ENCODE measurements at places on chromosomes 6 and 20. TPM values are rescaled to one million over a fixed set of nuclear protein-coding genes. Genes with fewer than 3 reads are reported as not detected.

The SCGN gene
- 29.0 TPM for total RNA-seq

The GSTA2 gene
- total RNA-seq = 13.7 TPM

The HEY2 gene
- 0.04 TPM for total RNA-seq

The CCN6 gene
- total RNA-seq = not detected

The RAMACL gene
- not detected for total RNA-seq

The CLIC5 gene
- total RNA-seq = not detected

The C6orf47 gene
- 15.5 TPM for total RNA-seq

The SGK2 gene
- total RNA-seq = 34.3 TPM

The KCNQ5 gene
- not detected for total RNA-seq

The PRR18 gene
- total RNA-seq = 0.04 TPM

The CLPSL2 gene
- total RNA-seq = not detected

The RAD21L1 gene
- not detected for total RNA-seq

The DNMT3B gene
- total RNA-seq = 13.9 TPM

The RBPJL gene
- total RNA-seq = not detected

The RAE1 gene
- total RNA-seq = 72.9 TPM

The SLC2A10 gene
- total RNA-seq = 16.0 TPM

- DNase-seq = no peak
These were observed 34.0 kb downstream of the TRERF1 start for GRCh38 chr6:42417641-42418112.

GRCh38 chr20:23167431-23167830 lies 81.3 kb upstream of the CD93 start:
- no peak for DNase-seq

- peak; percentile 65 for DNase-seq
These were observed 184.6 kb downstream of the ATXN1 start for GRCh38 chr6:16576451-16577368.

GRCh38 chr6:32293695-32294094 lies 69.8 kb upstream of the NOTCH4 start:
- DNase-seq = no peak

DNA sequence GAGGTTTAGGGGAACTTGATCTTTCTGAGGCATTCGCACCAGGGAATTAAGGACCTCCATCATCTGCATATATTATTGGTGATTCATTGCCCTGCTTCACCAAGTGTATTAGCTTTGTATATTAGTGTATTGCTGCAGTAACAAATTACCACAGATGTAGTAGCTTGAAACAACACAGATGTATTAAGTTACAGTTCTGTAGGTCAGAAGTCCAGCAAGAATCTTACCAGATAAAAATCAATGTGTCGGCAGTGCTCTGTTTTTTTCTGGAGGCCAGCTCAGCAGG lies 65.8 kb downstream of the HMGN3 start:
- no peak for DNase-seq

GRCh38 chr6:118725944-118726343 lies 74.6 kb upstream of the CEP85L start:
- DNase-seq = no peak

- DNase-seq = no peak
These were observed 163.6 kb downstream of the LAMA2 start for GRCh38 chr6:129046526-129046925.

GRCh38 chr20:36153736-36154699 lies 522 bp upstream of the EPB41L1 start:
- DNase-seq = peak; percentile 74

- no peak for DNase-seq
These were observed 176.8 kb downstream of the LINC00237 start for GRCh38 chr20:20929341-20929740.

- peak; percentile 89 for DNase-seq
These were observed 267.7 kb upstream of the FOXQ1 start for GRCh38 chr6:1044040-1044836.

- DNase-seq = no peak
These were observed 112.8 kb downstream of the HFE start for GRCh38 chr6:26199773-26200764.

DNA sequence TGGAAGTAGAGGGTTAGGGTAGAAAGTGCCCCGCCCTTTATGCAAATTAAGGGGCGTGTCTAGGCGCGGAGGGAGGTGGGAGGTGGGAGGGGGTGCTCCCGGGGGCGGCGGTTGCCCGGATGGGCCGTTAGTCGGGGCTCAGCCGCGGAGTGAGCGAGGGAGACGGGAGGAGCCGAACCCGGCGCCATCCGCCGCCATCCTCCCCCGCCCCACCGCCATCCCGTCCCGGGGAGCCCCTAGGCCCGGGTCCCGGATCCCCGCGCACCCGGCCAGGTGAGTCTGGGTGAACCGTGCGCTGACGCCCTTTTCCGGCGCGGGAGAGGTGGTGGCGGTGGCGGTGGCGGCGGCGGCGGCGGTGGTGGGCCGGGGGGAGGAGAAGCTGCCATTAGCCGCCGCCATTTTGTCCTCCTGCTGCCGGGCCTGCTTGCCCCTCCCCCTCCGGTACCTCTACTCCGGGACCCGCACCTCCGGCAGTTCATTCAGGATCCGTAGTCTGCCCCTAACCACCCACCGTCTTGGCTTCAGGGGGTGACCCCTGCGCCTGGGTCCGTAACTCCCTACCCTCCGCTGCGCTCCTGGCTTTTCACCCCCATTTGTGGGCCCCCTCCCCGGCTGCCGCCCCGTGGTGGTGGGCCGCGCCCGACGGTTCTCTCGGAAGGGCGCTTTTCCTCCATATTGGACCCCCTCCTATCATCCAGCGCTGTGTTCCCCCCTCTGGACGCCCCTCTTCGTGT lies at the start of gene PRRC2A:
TSS of gene PRRC2A (plus strand) at position 130 of the 734 bp plus-strand sequence. CDS start 2,075 bp downstream, outside the sequence.
- no peak for DNase-seq

- no peak for DNase-seq
These were observed 347.3 kb upstream of the RUNX2 start for GRCh38 chr6:44980841-44981240.

DNA sequence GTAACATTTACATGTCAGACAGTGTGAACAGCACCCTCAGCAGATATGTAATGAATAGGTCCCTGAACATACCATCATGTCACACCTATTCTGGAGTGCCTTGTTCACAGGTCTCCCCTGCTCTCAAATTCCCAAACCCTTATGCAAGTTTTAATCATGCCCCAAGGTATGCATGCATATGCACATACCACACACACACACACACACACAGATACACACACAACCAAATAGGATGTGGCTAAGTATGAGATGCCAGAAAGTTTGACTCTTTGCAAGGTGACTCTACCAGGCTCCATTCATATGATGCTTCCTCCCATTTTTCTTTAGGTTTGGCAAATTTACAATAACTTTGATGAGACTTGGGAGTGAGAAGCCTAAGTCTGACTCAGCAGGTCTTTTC lies 243.8 kb upstream of the IRAK1BP1 start:
- DNase-seq = no peak

DNA sequence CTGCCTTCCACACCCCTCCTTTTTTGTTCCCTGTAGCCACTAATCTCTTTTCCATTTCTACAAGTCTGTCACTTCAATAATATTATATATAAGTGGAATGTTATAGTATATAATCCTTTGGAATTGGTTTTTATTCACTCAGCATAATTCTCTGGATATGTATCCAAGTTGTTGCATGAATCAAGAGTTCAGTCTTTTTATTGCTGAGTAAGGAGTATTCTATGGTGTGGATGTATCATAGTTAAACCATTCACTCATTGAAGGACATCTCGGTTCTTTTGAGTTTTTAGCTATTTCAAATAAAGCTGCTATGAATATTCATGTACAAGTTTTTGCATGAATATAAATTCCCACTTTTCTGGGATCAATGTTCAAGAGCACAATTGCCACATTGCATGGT lies 69.5 kb upstream of the TASP1 start:
- no peak for DNase-seq

DNA sequence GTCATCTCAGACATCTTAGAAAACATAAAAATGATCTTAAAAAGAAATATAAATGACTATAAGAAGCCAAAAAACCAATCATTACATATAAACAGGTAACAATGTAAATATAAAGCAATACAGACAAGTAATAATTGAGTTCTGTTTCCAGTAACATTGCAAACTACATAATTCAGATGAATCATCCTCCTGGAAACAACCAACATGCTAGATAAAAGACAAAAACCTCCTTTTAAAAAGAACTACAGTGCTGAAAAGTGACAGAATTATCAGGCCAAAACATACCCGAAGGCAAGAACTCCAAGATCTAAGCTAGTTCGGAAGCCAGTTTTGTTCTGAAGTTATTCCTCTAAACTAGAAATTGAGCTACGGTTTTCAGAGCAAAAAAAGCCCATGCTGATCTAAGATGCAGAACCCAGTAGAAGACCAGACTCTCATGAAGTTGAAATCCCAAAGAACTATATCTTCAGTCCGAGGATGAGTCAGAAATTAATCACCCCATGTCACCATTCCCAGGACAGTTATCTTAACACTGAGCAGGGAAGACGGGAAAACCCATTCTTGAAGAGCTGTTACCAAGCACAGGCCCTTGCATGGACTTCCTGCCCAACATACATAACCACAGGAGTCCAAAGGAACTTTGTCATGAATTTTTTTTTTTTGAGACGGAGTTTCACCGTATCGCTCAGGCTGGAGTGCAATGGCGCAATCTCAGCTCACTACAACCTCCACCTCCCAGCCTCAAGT lies 9.8 kb downstream of the PGM3 start:
- no peak for DNase-seq

DNA sequence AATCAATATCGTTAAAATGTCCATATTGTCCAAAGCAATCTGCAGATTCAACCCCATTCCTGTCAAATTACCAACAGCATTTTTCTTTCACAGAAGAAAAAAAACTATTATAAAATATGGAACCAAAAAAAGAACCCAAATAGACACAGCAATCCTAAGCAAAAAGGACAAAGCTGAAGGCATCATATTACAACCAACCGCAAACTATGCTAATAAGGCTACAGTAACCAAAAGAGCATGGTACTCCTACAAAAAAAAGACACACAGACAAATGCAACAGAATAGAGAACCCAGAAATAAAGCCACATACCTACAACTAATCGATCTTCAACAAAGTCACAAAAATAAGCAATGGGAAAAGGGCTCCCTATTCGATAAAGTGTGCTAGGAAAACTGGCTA lies 49.2 kb downstream of the RNGTT start:
- no peak for DNase-seq

GRCh38 chr20:43945391-43946205 lies 30.9 kb downstream of the TOX2 start:
- no peak for DNase-seq

DNA sequence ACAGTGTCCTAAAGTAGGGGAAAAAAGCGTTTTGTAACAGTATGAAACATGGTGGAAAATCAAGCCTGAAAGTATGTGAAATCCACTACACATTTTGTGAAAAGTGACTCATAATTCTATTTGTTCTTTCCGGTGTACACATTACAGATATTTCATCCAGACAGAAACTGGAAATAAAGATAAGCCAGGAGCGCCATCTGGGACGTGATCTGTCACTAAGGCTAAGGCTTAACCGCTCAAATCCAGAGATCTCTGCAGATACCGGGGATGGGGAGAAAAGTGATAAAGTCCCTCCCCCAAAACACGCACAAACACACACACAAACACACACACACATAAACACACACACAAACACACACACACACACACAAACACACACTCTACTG lies 26.6 kb upstream of the SRSF6 start:
- DNase-seq = no peak

- no peak for DNase-seq
These were observed 979.8 kb upstream of the MANEA start for GRCh38 chr6:94597487-94597886.

DNA sequence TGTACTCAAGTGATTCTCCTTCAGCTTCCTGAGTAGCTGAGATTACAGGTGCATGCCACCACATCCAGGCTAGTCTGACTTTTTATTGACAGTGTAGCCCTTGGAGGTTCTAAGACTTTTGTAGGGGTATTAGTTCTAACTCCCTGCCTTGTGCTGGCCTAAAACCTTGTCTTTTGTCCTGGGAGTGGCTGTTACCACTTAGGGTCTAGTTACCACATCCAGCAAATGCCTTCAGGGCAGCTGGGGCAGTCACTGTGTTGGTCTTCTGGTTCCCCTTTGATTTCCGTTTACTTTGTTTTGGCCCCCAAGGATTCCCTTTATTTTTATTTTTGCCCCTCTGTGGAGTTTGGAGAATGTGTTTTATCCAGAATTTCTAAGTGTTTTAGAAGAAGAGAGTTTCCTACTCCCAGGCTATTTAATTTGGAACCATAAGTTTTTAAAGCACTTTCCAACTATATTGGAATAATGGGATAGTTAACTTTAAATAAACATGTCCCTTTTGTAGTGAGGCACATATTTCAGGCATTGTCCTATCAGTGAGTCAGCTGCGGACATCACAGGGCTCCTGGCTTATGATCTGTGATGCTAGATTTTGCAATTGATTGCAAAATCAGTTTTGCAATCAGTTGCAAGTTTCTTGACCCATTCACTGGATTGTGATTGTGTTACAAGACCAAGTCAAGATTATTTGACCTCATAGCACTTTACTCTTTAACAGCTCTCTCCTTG lies 25.0 kb downstream of the IL22RA2 start:
- DNase-seq = peak; percentile 45
